Non-pigmented ciliary epithelial cell (primary cell): ENCODE measurements at places on chromosomes 4 and X.
A peak's percentile ranks its signal among the peaks of the same experiment; 100 is the strongest.

DNA sequence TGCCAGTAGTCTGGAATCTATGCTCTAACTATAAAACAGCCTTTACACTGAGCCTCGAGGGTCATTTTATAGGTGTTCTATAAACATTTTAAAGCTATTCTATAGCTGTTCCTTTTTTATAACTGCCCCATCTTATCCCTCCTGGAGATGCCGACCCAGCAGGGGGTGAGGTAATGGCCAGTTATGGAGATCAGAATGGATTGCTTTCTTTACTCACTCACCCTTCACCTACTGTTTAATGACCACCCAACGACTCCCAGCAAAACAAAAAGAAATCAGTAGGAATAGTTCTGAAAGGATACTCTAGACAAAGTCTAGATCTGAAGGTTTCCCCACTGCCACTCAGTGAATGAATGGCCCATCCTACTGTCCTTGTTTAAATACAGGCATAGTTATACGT, 1113.1 kb downstream of the FAT4 start:
- no peak for DNase-seq

- no peak for DNase-seq
Measured at GRCh38 chr4:148029781-148030180, 297.9 kb downstream of the ARHGAP10 start.

- no peak for DNase-seq
Measured at GRCh38 chr4:53605783-53606182, 14.5 kb upstream of the LNX1 start.

DNA sequence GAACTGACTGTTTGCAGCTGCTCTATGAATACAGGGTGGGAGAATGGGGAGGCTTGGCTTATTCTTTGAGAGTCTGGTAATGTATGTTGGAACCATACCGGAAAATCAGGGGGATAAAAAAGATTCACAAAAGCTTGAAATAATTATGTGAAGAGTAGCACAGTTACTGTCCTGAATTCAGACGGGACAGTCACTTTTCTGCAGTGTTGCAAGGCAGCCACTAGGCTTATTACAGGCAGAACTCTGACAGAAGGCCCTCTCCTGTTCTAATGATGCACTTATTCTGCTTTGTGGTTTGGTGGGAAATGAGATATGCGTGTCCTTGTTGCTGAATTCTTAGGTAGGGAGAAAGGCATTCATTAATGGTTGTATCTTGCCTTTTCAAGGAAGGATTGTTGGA, 37.2 kb downstream of the GUCY1B1 start:
- no peak for DNase-seq

- DNase-seq: no peak
Measured at GRCh38 chr4:34516524-34516923, 1727.8 kb downstream of the ARAP2 start.

- peak; percentile 72 for DNase-seq
Measured at GRCh38 chr4:26020083-26020668, 106.2 kb downstream of the SMIM20 start.

DNA sequence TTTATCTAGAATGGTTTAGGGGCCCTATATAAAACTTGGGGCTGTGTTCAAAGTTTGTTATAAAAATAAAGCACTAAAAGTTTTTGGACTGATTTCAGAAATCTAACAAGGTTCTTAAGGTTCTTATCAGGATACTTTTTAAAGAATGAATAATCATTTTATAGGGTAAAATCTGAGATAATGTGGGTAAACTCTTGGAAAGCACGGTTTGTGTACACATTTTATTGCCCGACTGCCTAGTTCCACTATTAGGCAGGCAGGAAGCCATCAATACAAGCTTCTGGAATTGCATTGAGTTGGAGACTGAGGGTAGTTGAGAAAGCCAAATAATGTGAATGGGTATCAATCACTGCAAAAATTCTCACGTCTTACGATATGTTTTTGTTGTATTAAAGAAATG, 331.0 kb upstream of the PITX2 start:
- no peak for DNase-seq

- DNase-seq: no peak
Measured at GRCh38 chrX:115521741-115522140, 39.2 kb upstream of the PLS3 start.

GRCh38 chr4:164536814-164537213, 217.1 kb upstream of the SMIM31 start:
- peak; percentile 82 for DNase-seq

DNA sequence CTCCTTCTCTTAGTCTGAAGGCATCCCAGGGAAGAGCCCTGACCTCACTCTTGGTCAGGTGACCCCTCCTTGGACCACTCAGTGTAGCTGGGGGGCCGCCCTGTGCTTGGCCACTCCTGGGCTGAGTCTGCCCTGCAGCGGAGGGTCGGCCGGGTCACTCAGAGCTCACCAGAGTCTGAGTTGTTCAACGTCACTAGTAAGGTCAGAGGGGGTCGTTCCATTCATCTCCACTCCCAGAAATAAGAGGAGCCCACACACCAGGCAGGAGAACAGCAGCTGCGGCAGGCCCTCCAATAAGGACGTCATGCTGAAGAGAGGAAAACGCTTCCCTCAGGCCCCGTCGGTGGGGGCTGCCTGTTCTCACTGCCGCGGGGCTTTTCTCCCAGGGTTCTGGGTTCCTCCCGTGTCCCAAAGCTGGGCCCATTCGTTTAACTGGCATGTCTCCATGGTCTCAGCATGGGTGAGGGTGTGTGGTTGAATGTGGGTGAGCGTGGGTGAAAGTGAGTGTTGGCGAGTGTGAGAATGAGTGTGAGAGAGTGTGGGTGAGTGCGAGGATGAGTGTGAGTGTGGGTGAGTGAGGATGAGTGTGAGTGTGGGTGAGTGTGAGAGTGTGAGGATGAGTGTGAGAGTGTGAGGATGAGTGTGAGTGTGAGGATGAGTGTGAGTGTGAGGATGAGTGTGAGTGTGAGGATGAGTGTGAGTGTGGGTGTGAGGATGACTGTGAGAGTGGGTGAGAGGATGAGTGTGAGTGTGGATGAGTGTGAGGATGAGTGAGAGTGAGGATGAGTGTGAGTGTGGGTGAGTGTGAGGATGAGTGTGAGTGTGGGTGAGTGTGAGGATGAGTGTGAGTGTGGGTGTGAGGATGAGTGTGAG, 47.7 kb downstream of the ING2 start:
- no peak for DNase-seq

GRCh38 chr4:102760645-102761295, at the start of gene MANBA:
Gene MANBA (minus strand): TSS chr4:102760968. CDS start chr4:102760894, 74 bp downstream.
- no peak for DNase-seq

DNA sequence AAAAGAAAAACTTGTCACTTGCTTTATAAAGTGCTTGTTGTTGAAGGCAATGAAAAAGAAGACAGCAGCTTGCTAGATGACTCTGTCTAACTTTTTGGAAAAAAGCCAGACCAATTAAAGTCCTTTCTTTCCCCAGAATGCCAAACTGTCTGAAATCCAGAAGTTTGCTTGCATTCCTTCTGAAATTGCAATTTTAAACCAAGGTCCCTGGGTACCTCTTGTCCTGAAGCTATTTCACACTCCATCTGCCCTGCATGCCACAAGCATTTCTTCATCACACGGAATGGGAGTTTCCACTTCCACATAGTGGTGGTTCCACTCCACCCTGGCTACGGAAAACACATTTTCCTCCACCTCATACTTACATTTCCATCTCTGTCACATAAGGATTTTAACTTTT, 101.0 kb downstream of the PAPSS1 start:
- DNase-seq: peak; percentile 67

- DNase-seq: no peak
Measured at GRCh38 chrX:140141444-140142029, 176.2 kb upstream of the CXorf66 start.

GRCh38 chrX:8692871-8693270, 39.1 kb downstream of the ANOS1 start:
- DNase-seq: no peak

GRCh38 chr4:75048208-75048879, 115.4 kb downstream of the PARM1 start:
- DNase-seq: no peak

DNA sequence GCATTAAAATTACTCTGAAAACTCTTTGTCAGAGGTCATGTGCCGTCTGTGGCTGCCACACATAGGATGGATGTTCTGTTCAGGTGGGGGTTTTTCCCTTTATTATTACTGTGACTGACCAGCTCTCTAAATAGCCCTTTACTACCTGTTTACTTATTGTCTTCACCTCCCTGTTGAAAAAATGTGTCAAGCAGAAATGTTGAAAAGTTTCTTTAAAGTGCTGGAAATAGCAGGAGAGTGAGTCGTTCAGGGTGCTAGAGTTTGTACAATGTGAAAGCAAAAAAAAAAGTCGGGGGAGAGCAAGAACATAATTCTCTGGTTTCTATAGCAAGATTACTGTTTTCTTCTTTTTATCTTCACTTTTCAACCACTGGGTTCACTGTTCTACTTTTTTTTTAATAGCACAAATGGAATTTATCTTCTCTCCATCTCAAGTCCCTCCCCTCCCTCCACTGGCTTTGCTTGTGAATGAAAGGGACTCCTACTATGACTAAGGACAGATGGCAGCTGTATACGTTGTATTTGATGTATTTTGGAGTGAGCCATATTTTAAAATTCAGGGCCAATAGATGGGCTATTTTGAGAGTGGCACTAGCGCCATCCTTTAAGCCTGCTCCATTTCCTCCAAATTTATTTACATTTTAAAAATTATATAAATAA, 33.3 kb downstream of the ARX start:
- no peak for DNase-seq

- DNase-seq: no peak
Measured at GRCh38 chr4:84631573-84631972, 48.6 kb downstream of the CDS1 start.

DNA sequence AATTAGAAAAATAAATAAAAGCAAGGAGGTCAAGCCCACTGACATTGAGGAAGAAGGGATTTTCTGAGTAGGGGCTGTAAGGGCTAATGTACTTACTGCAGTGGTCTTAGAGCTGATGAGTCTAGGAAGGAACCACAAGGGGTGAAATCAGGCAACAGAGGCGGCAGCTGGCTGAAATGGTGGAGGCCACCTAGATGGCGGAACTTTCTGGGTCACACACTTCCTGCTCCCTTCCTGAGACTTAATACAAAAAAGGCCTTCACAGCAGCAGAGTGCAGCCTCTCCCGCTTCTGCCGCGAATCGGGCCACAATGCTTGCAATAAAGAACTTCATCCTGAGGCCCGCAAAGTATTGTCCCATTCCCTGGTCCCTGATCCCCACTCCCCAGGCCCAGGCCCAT, 15.4 kb downstream of the SNX12 start:
- DNase-seq: no peak

GRCh38 chr4:93649828-93650227, 178.7 kb upstream of the ATOH1 start:
- DNase-seq: no peak

DNA sequence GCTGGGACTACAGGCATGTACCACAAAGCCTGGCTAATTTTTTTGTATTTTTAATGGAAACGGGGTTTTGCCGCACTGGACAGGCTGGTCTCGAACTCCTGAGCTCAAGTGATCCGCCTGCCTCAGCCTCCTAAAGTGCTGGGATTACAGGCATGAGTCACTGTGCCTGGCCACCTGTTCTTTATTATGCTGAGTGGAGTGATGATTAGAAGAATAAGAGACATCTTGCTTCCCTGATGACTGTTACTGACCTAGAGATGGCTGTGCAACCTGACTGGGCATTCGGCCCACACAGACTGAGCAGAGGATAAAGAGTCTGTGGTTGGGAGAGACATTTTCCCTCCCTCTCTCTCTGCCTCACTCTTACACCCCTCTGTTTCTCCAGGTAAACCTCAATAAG, 56.7 kb downstream of the SPINK2 start:
- no peak for DNase-seq

GRCh38 chr4:37639551-37640285, 46.5 kb downstream of the RELL1 start:
- DNase-seq: no peak

DNA sequence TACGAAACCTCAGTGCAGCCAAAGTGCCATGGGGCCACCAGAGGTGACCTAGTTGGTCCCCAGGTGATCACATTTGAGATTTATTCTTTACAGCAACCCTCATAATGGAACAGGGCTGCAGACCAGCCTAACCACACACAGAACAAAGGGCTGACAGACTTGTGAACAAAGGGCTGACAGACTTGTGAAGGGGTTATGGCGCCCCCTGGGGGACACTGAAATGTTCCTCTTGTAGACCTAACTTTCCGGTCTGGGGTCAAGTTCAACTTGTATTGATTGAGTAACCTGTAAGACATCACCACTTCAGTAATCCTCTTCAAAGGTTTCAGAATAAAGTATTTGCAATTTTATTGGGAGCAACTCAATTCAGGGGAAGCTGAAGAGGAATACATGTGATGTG, 175.9 kb upstream of the RPS6KA3 start:
- peak; percentile 47 for DNase-seq

DNA sequence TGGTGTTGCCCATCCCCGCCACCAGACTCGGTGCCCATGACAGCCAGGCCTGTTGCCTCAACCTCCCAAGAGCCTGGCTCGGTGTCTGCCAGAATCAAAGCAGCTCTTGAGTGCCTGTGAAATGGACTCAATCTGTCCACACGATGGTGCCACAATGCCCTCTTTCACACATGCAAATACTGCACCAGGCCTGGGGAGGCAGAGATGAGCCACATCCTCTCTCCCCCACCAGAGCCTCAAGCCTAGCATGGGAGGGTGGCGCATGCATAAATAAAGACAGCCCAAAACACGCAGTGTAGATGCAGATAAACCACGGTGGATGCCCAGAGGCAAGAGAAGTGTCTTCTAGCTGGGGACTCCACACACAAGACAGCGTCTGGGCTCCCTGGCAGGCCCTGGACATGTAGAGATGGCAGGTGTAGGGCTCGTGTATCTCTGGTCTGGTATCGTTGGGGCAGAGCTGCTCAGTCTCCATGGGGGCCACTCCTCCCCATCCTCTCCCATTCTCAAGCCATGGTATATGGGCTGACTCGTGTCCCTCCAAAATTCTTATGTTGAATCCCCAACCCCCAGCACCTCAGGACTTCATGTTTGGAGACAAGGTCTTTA, 65.6 kb downstream of the JAKMIP1 start:
- DNase-seq: no peak

- DNase-seq: no peak
Measured at GRCh38 chr4:15989424-15989823, 26.4 kb upstream of the FGFBP2 start.

DNA sequence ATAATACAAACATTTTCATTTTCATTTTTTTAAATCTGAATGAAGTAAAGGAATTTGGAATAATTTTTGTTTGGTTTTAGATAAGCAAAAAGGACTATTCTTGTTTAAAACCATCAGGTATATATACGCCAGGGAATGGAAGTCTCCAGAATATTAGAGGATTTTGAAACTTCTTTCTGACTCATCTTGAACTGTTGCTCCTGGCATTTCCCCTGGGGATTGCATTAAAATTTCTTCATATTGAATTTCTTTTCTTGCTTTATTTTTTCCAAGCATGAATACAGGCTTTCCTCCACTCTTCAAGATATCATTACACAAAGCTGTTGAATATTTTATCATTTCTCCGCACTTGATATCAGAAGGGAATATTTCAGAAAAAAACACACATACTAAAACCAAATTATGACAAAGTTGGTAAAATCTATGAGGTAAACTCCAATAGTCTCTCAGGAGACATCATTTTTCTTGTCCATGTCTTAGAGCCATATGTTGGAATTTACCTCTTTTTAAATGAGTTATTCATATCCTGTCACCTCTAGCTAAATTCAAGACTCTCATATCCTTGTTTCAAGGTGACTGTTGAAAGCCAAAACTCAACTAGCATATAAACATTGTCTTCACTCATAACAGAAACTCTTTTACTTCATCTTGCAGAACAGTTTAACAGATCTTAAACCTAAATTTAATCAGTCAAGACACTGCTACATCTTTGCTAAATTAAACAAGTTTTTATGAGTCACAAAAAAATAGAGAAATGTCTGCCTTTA, 20.7 kb upstream of the CSN1S1 start:
- peak; percentile 14 for DNase-seq
